ENCODE measurements at places on chromosomes 2 and 18.

GRCh38 chr18:43665105-43665788 lies 388.0 kb upstream of the SYT4 start:
- no peak for DNase-seq

DNA sequence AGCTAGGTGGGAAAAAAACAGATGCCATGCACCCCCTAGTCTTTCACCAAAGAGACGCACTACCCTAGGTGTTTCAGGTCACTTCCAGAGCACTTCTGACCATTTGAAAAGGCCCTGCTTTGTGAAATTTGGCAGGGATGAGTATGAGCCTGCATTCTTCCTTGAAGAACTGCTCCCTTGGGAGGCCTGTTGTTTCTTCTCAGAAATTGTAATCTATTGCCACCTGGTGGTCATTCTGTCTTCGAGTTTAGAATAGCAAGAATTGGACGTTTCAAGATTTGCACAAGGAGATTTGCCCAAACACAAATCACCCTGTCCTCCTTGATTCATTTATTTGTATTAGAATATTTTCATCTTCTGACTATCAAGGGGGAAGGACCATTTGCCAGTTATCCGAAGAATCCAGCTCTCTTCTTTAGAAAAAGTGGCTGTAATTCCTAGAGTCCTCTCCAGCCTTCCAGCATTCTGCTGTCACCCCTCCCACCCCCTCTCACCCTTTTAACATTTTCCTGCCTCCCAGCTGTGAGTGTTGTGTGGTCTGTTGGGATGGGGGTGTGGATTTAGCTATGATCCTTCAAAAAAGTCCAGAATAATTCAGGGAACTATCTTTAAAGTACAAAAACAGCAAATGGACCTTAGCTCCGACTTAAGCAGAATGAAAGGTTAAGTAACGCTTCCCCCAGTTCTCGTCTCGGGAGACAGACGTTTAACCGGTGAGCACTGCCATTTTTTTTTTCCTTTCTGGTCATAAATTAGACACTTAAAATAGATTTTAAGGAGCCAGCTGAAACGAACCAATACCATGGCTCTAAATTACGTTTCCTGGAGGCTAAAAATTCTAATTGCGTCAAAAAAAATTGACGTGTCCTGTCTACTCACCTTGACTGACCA lies 3.7 kb upstream of the GAD1 start:
- DNase-seq: peak; percentile 93

DNA sequence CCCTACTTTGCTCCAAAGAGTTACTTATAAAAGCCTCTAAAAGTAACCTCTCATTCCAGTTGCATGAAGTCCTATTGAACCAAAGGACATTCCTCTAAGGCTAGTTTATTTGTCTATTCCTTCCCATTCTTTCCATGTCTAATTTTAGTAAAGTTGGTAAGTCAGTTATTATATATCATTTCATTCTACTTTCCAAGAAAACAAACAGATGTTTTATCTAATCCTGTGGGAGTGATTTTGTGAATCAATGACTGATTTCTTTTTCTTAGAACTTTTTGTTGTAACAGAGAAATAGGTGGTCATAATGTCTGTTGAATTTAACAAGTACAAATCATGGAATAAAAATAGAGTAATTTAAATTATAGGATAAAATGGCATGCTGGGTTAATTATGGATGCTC lies 286.3 kb downstream of the FSIP2 start:
- DNase-seq: no peak

DNA sequence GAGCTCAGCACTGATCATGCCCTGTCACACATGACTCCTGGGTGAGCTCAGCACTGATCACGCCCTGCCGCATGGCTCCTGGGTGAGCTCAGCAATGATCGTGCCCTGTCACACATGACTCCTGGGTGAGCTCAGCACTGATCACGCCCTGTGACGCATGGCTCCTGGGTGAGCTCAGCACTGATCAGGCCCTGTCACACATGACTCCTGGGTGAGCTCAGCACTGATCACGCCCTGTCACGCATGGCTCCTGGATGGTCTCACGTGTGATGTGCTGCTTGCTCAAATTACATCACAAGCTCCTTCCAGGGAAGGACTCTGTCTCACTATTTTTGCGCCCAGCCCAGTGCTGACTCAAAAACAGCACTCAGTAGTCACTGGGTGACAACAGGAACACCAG lies 258.0 kb downstream of the HDAC4 start:
- no peak for DNase-seq

DNA sequence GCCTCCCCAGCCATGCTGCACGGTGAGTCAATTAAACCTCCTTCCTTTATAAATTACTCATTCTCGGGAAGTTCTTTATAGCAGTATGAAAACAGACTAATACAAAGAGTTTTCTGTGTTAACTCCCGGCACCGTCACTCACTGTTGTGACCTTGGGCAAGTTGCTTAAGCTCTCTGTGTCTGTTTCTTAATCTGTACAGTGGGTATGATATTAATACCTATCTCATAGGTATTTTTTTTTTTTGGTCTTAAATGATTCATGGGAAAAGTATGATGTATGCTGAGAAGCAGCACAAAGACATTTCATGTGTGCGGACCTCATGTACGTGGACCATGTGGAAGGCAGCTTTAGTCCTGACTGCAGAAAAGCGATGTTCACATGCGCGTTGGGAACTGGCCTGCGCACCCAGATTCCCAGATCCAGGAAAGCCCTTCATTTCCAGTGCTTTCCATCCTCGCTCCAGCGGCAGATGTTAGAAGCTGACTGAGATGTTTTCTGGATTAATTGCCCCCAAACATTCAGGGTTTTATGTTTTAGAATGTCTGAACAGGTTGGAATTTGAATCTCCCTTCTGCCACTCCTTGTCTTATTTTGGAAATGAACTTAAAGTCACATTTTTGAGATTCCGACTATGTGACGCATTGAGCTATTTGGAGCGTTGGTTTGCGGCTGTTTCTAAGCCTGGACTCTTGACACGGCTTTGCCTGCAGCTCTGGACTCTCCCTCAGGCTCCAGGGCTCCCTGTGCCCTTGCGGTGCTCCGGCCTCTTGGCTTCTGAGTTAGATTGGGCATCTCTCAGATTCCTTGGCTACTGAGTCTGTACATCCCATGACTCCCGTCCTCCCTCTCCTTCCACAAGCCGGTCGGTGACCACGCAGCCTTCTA lies 61.4 kb downstream of the SLC4A3 start:
- DNase-seq: no peak

DNA sequence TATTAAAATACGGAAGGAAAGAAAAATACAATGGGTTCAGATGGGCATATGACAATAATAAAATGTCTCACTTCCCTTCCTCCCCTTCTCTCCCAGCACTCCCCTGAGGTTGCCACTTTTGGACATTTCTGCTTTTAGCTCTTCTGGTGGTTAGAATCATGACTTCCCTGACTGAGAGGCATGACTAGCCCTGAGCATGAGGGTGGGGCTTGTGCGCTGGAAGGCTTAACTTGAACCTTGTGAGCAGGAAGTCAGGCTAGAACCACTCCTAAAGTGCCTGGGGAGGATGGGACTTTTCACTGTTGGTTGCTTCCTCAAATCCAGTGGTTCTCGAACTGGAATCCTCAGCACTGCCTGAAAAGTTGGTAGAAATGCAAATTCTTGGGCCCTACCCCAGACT lies 19.7 kb upstream of the ARHGAP25 start:
- peak; percentile 96 for DNase-seq
